Thymus (tissue), 14 donors: ENCODE measurements at places on chromosomes 3 and 15. TPM values are rescaled to one million over a fixed set of nuclear protein-coding genes. Genes with fewer than 3 reads are reported as not detected.

DNA sequence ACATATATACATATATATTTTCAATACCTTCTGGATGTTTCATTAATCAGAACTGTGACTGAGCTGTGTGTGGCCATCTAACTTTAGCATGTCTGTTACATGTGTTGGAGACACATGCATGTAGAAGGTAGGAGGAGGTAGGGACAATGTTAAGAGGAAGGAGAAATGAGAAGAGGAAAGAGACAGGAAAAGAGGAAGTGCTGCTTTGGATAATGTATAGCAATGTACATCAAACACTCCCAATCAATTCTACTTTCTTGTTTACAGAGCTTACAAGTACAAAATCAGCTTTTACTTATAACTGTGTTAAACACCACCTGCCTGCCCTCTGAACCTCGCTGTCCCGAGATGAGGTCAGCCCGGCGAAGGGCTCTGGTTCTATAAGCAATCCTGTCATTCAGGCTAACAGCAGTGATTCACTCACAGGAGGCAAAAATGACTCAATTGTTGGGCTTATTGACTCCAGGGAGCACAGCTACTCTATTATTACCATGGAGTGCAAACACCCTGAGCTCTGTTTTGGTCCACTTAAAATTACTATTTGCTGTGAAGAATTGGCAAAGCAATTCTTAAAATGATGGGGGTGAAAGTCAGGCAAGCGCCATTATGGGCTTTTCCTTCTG lies 188.9 kb downstream of the MEIS2 start:
- no peak for DNase-seq

- no peak for DNase-seq
Measured at GRCh38 chr15:29454506-29454905, 184.9 kb upstream of the NSMCE3 start.

- DNase-seq = no peak
Measured at GRCh38 chr3:71806736-71807135, 21.8 kb upstream of the PROK2 start.

TBC1D5 gene
- 37.3 TPM for total RNA-seq

TBC1D2B gene
- total RNA-seq = 32.7 TPM

SCAPER gene
- total RNA-seq = 15.7 TPM
